DMS79 (cell line): ENCODE measurements at places on chromosomes 1 and 21.

DNA sequence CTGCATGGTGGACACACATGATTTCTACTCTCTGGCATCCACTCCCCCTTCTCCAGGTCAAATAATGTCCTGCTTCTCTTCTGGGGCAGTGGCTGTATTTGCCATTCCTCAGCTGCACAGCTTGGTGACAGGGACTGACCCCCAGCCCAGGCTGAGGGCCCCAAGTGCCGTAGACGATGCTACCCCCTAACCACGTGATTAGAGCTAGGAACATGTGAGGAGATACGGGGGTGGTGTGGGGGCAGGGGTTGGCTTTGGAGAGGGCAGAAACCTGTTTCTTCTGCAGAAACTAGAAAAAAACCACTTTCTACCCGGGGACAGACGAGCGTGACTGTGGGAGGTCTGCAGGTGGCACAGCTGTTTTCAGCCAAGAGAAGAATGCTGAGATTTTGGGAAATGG lies 192.4 kb downstream of the SIPA1L2 start:
- DNase-seq, result no peak

DNA sequence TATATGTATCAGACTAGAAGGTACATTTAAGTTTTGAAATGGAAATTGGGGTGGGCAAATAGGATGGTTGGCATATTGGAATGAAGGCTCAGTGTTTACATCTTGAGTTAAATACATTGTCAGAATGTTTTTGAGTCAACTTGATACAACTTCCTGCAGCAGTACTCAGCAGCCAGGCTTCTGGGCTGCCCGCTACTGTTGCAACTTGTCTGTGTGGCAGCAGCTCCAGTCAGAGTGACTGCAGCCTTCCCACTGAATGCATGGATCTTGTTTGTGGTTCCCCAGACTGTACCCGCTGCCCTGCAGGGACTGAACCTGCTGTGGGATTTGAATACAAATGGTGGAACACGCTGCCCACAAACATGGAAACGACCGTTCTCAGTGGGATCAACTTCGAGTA lies 24.9 kb upstream of the SARS1 start:
- DNase-seq, result no peak

- DNase-seq, result no peak
Measured at GRCh38 chr1:219323426-219323825, 149.7 kb downstream of the LYPLAL1 start.

GRCh38 chr1:6171548-6172124 lies 8.5 kb downstream of the CHD5 start:
- DNase-seq, result no peak

GRCh38 chr1:171860696-171861095 lies 19.4 kb downstream of the DNM3 start:
- no peak for DNase-seq

DNA sequence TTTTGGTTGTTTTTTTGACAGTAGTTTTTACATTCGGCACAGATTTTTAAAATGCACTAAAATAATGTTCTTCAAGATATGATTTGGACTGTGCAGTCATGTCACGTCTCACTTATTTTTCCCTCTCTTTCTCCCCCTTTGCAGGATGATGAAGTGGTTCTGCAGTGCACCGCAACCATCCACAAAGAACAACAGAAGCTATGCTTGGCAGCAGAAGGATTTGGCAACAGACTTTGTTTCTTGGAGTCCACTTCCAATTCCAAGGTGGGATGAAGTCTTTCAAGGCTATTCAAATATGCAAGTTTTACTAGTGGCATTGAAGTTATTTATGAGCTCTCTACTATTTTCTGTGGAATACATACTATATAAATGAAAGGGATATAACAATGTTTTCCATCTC lies 228.4 kb downstream of the RYR2 start:
- DNase-seq, result no peak

- DNase-seq, result no peak
Measured at GRCh38 chr1:183191833-183192232, 5.8 kb downstream of the LAMC2 start.

GRCh38 chr1:218817691-218818465 lies 355.8 kb upstream of the LYPLAL1 start:
- no peak for DNase-seq

- no peak for DNase-seq
Measured at GRCh38 chr1:222995620-222996309, 147.3 kb downstream of the TLR5 start.

- no peak for DNase-seq
Measured at GRCh38 chr21:36047139-36047538, 13.2 kb downstream of the SETD4 start.

DNA sequence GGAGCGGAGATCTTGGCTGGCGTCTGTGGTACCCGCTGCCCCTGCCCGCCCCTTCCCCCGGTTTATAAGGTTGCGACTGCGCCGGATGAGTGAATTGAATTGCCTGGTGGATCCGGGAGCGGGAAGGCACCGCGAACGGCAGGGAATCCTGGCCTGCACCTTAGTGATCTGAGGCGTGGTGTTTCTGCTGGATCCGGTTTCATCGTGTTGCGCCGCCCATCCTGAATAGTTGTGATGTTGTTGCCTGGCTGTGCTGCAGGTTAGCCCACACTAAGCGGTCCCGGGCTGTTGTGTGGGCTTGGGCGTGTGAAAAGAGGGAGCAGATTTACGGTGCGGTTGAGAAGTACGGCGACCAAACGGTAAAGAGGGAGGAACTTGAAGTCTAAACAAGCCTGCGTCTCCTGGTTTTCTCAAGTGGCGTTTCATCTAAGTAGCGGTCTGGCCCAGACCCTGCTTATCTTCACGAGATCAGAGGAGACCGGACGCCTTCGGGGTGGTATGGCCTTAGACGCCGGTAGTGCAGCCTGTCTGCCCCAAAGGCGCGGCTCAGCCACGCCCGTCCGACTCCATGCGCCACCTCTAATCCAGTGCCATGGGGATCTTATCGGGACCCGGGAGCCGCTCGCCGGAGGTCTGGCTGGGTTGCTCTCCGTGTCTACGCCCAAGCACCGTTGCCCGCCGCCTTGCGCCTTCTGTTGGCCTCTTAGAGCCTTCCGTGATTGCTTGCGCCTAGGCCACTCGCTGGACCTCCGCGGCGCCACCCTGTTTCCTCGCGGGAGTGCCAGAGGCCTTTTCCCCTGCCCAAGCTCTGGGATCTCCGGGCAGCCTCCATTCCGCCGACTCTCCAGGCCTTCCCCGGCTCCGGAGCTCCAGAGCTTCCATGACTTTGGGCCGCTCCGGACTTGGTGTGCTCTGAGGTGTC lies 87.5 kb upstream of the RHOU start:
- DNase-seq, result no peak

- no peak for DNase-seq
Measured at GRCh38 chr1:175578425-175578824, 165.0 kb downstream of the TNR start.

DNA sequence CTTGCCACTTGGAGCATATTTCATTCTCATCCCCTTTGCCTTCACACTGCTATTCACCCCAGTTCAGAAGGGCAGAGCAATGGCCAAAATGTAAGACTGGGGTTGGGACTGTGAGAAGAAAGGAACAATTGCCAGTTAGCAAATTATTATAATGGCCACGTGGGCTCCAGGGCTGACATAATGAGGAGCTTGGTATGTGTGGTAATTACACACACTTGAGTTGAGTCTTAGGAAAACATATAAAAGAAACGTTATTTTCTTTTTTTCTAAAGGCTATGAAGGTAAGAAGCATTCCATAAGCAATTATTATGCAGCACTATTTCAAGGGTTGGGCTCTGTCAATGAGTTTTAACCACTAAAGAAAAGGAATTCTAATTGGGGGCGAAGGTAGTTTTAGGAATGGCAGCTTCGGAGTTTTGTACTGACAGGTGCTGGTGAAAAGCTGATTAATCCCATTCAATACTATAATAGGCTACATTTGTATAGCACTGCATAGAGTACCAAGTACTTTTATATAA lies 32.5 kb upstream of the BCL10 start:
- DNase-seq, result no peak

GRCh38 chr1:170732252-170732588 lies 68.3 kb downstream of the PRRX1 start:
- DNase-seq, result no peak

- DNase-seq, result no peak
Measured at GRCh38 chr1:36303650-36304360, 2.4 kb upstream of the SH3D21 start.

DNA sequence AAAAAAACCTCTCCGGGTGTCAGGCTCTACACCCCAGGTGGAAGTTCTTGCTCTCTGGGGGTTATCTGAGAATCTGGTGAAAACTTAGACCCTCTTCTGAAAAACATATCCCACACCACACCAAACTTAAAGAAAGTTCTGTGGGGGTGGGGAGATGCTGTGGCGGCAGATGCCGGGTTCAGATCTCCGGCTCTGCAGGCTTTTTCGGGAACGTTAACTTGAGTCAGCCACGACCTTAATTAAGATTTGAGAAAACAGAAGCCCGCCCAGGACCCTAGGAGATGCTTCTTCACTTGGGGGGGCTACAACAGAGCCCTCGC lies 2.3 kb downstream of the RCC2 start:
- DNase-seq, result no peak

- DNase-seq, result no peak
Measured at GRCh38 chr1:192488058-192488457, 87.5 kb upstream of the RGS1 start.

GRCh38 chr21:35014302-35015041 lies 34.6 kb downstream of the RUNX1 start:
- DNase-seq, result no peak

- no peak for DNase-seq
Measured at GRCh38 chr1:45395582-45395981, 55.3 kb upstream of the MUTYH start.

DNA sequence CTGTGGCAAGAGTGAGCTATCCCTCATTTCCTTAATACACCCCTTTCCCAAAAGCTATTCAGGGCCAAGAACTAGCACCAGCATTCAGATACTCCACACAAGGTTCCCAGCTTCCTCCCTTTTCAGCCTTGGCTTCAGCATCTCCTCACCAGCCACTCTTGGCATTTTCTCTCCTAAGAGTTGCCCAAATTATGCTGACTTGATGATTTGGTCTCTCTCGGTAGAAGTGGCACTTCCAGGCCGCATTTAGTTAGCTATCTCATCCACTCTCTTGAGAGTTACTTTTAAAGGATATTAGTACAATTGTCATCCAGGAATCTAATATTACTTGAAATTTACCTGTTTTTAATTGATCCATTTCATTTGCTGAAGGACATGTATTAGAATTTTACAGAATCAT lies 199.0 kb upstream of the DMRTA2 start:
- no peak for DNase-seq

DNA sequence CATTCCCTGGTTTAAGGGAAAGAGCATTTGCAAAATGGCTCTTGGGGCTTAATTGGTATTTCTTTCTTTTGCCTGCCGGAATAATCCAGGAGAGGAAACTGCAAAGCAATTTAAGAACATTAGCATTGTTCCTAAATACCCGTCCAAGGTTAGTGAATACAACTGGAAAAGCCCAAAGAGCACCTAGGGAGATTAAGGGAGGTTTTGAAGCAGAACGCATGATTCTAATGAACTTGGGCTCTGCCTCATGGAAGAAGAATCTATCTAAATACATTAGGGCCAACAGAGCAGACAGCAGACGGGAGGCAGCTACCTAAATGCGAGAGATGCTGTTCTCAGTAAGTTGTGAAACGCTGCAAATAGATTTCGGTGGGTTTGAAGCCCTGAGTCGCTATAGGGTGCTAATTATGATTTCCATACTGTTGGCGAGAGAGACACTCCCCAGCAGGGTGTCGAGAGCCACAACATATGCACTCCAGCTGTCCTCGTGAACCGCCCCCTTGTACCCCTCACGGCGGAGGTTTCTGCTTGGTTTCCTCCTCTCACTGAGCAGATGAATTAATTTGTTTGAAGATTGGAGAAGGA lies 326.7 kb upstream of the CAMK1G start:
- no peak for DNase-seq

- DNase-seq, result no peak
Measured at GRCh38 chr1:97783751-97784150, 137.1 kb downstream of the DPYD start.

DNA sequence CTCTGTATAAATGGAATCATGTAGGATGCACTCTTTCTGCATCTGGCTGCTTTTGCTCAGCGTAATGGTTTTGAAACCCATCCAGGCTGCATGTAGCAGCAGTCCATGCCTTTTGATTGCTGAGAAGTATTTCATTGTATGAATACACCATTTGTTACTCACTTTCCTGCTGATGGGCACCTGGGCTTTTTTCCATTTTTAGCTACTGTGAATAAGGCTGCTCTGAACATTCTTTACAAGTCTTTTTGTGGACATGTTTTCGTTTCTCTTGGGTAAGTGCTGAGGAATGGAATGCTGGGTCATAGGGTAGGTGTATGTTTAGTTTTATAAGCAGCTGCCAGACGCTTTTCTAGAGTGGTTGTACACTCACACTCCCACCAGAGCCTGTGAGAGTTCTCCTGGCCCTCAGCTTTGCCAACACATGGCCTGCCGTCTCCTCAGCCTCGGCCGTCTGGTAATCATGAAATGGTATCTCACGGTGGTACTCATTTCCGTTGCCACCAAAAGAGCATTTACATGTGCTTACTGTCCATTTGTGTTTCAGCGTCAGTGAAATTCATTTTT lies 22.7 kb downstream of the SLX9 start:
- DNase-seq, result no peak

GRCh38 chr1:113415310-113416070 lies 25.2 kb downstream of the MAGI3 start:
- DNase-seq, result no peak

DNA sequence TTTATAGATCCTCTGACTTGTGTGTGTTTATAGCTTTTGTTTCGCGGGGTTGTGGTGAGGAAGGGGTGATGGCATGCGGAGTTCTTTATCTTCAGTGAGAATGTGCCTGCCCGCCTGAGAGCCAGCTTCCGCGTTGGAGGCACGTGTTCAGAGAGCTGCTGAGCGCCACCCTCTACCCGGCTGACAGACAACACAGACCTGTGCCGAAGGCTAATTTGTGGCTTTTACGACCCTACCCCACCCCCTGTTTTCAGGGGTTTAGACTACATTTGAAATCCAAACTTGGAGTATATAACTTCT lies 14.4 kb upstream of the CD101 start:
- DNase-seq, result no peak

GRCh38 chr1:25848531-25848930 lies 10.7 kb downstream of the AUNIP start:
- no peak for DNase-seq

DNA sequence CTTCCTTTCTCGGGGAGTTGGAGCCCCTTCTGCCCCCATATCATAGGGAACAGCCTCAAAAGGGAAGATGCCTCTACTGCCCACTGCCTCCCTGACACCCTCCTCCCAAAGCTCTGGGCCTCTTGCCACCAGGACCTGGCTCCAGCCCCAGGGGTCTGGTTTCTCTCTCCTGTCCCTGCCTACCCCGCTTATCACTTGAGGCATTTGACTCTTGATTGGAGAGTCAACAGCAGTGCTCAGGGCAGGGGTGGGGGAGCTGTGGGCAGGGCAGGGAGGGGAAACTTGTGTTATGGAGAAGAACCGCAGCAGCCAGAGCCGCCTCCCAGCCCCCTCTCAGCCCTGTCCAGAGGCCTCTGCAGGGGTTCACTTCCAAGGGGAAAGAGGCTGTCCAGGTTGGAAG lies 573 bp downstream of the TRIM63 start:
- DNase-seq, result no peak

DNA sequence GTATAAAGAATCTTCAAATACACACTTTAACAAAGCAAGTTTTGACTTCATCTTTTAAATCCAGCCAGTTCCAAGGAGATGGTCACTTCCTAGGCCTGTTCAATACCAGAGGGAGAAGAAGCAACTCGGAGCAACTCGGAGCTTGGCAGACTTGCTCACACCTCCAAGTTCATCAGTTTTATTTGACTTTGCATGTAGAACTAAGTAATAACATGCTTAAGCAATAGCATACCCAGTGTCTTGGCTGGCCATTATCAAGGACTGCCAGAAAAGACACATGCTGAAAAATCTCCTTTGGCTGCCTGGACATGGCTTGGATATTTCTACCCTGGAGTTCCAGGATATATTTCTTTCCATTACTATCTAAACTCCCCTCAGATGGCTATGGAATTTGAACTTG lies 52.6 kb downstream of the GNG12 start:
- no peak for DNase-seq
